ENCODE measurements at places on chromosomes 13 and 19.

DNA sequence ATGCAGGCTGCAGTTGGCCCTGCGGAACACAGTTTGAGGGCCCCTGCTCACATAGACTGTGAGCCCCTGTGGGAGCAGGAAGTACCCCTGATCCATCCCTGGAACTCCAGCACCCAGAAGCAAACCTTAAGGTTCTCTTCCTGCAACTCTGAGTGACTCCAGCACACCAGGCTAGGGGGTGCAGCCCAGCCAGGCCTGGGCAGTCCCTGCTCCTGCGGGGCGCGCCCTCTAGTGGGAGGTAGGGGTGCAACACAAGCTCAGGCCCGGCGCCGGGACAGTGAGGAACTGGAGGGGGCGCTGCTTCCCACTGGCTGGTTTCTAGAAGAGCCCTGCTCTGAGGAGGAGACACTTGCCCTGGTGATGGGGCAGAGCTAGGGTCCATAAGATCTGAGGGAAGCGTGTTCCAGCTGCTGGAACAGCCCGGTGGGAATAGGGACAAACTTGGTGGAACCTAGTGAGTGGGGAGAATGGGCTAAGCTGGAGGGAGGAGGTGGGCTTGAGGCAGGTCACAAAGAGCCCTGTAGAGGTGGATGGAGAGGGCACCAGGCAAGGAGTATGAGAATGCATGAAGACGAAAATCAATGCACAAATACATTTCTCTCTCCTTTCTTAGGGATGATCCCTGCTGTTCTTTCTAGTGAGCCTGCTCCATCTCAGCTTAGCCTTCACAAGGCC, 5.0 kb downstream of the ZSCAN5A start:
- peak; percentile 35 for DNase-seq

GRCh38 chr19:35332817-35333216, 3.8 kb downstream of the CD22 start:
- no peak for DNase-seq

GRCh38 chr13:111326621-111326965, 6.2 kb downstream of the TEX29 start:
- DNase-seq, result no peak

DNA sequence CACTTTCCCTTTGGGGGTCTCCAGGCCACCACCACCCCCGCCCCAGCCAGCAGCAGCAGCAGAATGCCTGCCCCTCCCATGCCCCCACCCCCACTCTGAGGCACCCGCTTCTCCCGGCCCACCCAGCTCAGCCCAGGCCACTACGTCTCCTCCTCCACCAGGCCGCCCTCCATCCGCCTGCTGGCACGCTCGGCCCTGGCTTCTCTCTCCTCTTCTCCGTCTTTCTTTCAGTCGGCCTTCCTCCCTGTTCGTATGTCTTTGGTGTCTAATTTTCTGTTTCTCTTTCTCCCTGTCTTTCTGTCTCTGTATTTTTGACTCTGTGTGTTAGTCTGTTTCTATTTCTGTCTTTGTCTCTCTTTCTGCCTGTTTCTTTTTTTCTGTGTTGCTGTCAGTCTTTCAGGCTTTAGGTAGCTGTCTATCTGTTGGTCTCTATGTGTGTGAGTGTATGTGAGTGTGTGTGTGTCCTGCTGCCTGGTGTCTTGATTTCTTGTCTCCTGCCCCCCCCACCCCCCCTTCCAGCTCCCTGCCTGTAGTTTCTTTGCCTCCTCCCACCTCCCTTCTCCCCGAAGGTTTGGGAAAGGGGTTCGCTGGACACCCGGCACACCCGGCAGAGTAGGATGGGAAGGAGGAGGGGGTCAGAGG, at the start of gene LGI4:
Gene LGI4 (minus strand): TSS at position 459 of the 642 bp plus-strand sequence. CDS start 379 bp downstream, at position 80.
- no peak for DNase-seq

DNA sequence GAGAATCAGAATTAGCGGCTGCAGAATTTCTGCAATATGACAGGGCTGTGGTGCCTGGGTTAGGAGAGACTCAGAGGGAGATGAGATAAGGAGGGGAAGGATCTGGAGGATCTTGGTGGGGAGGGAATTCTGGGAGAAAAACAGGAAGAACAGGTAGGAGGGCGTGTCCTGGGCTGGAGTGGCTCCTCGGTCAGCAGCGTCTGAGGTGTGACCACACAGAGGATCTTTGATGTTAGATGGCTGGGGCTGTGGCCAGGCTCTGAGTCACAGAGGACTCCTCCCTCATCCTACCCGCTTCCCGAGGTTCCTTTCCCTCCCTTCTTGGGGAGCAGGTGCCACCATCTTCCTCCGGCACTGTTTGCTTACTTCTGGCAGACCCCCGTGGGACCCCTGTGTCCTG, 6.4 kb upstream of the KLK6 start:
- no peak for DNase-seq

- no peak for DNase-seq
These were observed 10.2 kb downstream of the ENOX1 start for GRCh38 chr13:43776501-43777079.

DNA sequence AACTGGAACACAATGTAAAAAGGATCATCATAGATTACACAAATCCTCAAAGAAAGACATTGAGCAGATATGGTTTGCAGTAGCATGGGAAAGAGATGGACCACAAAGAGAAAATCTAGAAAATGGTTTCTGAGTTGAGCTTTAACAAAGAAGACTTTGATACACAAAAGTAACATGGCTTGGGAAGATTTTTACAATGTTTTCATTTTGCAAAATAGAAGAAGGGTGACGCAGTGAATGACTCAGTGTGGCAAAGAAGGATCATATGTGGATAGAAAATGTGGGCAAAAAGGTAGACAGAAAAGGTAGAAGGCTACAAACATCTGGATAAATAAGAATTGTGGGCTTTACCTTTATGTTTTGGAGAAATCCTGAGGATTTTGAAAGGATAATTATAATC, 1220.5 kb downstream of the PCDH17 start:
- DNase-seq, result no peak

DNA sequence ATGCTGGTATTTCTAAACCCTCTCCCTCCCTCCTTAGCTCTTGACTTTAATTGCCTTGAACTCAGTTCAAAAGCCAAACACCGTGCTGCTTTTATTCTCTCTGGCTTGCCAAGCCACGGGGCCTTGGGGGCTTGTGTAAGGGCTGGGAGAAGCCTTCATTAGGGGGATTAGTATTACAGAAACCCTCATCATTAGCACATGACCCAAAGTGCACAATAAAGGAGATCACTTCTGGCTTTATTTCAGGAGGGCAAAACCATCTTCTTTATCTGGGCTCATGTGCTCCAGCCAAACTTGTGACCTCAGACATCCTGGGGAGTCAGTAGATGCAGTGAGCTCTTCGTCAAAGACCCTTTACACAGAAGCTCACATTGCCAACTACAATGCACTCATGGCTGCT, at the start of gene DCT:
Gene DCT (minus strand): TSS at position 67 of the 400 bp plus-strand sequence. CDS start 427 bp downstream, outside the sequence.
- DNase-seq, result no peak

- DNase-seq, result no peak
These were observed 140.1 kb downstream of the RGCC start for GRCh38 chr13:41597348-41598041.

- DNase-seq, result no peak
These were observed 5.6 kb downstream of the CEACAM7 start for GRCh38 chr19:41682437-41682836.

- DNase-seq, result no peak
These were observed 6.3 kb downstream of the ZNF71 start for GRCh38 chr19:56601375-56601774.

- DNase-seq, result no peak
These were observed 35.4 kb downstream of the ZNF787 start for GRCh38 chr19:56085571-56086275.

DNA sequence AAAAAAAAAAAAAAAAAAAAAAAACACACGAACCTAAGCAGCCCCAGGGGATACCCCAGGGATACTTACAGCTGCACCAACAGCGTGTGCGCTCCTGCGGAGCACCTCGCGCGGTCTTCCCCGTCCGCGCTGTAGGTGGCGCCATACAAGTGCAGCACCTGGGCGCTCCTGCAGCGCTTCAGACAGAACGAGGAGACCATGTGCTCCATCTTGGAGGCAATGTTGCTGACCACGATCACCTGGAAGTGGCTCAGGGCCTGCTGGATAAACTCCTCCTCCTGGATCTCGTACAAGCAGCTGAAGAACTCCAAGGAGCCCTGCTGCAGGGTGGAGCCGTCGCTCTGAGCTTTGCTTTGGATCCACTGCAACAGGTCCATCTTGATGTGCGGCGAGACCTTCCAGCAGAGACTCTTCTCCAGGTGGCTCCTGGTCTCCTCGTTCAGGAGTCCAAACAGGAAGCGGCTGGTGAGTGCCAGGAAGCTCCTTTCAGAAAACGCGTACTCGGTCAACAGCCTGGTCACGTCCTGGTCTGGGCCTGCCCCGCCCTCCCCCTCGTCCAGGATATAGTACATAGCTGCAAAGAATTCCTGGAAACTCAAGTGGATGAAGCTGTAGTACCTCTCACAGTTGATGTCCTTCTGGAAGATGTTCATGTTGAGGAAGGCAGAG, 14.5 kb downstream of the NLRP12 start:
- no peak for DNase-seq

DNA sequence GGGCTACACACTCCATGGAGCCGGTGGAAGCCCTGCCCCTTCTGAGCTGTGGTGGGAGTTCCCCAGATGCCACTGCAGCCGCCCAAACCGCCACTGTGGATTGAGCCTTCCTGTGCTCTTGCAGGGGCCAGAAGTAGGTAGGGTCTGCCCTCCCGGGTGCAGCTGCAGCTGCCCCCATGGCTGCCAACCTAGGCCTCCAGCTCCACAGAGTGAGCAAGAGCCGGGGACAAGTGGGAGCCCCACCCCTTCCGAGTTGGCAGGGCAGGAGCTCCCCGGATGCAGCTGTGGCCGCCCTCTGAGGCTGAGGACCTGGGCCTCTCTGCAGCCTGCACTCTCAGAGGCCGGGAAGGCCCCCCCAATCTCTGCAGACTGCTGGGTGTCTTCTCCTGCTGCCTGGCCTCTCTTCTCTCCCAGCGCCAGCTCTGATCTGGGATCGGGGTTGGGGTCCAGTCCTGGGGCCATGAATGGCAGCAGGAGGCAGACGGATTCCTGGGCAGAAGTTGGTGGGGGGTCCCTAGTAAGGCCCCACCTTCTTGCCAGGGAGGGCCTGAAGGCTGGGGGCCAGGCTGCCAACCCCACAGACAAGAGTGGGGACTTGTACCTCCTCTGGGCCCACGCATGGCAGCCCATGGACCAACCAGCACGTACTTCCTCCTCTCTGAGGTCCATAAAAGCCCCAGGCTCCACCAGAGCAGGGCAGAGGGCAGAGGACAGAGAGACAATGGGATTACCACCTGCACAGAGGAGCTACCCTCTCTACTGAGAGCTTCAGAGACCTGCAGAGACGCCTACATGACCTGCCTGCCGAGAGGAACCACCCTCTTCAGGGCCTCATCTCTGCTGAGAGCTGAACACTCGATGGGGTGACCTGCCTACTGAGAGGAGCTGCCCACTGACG, 28.9 kb downstream of the AP2S1 start:
- peak; percentile 45 for DNase-seq

DNA sequence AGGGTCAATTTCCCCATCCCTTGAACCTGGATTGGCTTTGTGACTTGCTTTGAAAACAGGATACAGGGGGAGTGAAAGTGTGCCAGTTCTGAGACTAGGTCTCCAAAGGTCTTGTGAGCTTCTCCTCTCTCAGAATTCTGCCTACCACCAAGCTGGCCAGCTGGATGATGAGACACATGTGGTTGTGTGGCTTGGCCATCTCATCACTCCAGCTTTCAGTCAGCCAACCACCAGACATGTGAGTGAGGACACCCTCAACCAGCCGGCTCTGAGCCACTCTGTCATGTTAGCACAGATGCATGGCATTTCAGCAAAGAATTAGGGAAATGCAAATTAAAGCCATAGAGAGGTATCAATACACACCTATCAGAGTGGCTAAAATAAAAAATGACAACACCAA, 29.5 kb downstream of the ENOX1 start:
- no peak for DNase-seq

DNA sequence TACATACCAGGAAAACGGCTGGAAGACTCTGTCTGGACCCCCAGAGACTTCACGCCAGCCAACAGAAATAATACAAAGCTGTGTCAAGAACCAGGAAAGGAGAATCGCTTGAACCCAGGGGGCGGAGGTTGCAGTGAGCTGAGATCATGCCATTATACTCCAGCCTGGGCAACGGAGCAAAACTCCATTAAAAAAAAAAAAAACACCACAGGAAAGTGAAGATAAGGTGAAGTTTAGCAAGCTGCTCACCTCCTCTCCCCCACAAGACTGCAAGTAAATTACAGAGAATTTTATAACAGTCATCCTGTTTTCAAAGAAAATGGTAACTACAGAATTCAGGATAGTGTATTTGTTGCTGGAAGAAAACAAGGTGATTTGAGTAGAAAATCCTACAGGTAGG, 984 bp upstream of the OR7G1 start:
- no peak for DNase-seq

GRCh38 chr13:84497613-84498012, 615.3 kb upstream of the SLITRK1 start:
- no peak for DNase-seq

DNA sequence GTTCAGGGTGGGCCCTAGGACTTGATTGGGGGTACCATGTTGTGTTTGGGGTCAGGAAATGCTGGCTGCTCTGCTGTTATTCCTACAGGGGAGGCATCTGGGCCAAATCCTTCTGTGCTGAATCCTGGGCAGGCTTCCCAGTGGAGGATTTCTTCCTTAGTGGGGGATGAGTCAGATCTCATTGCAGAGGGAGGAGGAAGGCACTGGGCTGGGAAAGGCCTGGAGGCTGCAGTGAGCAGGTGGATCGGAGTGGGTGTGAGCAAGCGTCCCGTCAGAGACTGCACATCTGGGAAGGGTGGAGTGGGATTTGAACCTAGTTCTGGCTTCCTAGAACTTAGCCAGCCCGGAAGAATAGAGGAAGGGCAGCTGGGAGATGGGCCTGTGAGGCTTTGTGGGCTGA, 11.5 kb downstream of the CCDC124 start:
- no peak for DNase-seq

GRCh38 chr19:14361824-14362223, 19.4 kb upstream of the ADGRE5 start:
- no peak for DNase-seq

DNA sequence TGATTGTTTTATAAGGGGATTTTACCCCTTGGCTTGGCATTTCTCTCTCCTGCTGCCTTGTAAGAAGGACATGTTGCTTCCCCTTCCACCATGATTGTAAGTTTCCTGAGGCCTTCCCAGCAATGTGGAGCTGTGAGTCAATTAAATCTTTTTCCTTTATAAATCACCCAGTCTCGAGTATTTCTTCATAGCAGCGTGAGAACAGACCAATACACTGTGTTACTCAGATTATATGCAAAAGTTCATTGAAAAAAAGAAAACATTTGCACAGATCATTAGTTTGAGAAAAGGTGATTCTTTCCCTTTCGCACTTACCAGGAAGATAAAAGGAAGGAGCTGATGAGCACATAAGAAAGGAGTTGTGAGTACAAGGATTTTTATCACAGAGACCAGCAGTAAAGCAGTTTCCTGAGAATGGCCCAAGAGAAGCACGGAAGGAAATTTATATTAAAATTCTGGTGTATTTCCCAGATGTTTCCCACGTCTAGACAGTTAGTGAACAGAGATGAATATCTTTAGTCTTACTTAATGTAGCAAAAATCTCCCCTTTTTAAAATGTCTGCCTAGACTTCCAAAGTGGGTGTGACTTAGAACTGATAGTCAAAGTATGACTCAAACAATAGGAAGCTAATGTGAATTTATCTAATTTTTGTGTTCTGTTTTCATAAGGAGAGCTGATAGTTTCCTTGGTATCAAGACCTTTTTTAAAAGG, 431.8 kb upstream of the SGCG start:
- DNase-seq, result no peak

GRCh38 chr13:44188257-44188656, 185.4 kb upstream of the SERP2 start:
- DNase-seq, result no peak
